Aorta (tissue), 5 donors: ENCODE measurements at places on chromosomes 3 and 15.

- DNase-seq: peak; percentile 56
Observed at GRCh38 chr15:61653110-61653509, 407.1 kb downstream of the VPS13C start.

GRCh38 chr3:156586905-156587759 lies 32.2 kb upstream of the SSR3 start:
- DNase-seq: no peak

DNA sequence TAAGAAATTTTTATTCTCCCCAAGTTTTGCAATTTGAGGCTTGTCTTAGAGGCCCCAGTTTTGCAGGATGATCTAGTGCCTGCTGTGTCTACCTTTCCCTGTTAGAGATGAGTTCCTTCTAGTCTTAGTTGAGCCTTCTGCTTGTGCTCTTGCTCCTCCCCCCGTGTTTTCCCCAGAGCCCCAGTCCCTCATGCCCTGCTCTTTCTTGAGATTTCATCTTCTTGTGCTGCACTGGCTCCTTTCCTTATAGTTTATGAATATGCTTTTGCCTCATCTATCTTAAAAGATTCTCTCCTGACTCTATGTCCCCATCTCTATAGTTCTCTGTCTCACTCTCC lies 4.7 kb downstream of the GAP43 start:
- DNase-seq: no peak

- no peak for DNase-seq
Observed at GRCh38 chr3:131306242-131306641, 75.3 kb upstream of the NUDT16 start.

GRCh38 chr3:60308808-60309207 lies 942.4 kb downstream of the FHIT start:
- no peak for DNase-seq

DNA sequence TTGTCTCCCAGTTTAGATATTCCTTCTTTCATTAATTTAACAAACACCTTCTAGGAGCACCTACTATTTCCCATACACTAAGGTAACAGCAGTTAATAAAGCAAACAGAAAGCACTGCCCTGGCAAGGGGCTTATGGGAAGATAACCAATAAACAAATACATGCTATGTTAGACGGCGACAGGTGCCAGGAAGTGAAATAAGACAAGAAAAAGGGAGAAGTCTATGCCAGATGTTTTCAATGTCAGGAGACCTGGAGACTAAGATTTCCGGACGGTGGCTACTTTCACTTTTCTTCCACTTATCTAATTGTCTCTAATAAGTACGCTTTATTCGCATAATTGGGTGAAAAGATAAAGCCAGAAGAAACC lies 32.5 kb upstream of the ZNF445 start:
- DNase-seq: no peak

DNA sequence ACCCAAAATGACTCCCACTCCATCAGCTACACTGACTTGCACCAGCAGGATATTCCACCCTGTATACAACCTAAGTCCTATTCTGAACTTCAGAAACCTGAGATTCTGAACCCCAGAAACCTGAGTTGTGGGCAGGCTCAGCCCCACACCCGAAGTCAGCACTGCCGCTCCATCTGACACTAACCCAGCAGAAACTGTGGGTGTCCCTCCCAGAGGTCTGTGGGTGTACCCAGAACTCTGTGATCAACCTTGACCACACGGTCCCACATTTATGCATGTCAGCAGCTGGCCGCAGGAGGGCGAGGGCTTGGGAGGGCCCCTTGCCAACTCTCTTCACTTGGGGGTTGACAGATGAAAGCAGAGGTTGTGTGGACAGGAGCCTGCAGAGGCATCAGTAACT lies 9.3 kb downstream of the OXTR start:
- DNase-seq: no peak

GRCh38 chr3:159620873-159621272 lies 367.8 kb upstream of the IL12A start:
- DNase-seq: no peak

DNA sequence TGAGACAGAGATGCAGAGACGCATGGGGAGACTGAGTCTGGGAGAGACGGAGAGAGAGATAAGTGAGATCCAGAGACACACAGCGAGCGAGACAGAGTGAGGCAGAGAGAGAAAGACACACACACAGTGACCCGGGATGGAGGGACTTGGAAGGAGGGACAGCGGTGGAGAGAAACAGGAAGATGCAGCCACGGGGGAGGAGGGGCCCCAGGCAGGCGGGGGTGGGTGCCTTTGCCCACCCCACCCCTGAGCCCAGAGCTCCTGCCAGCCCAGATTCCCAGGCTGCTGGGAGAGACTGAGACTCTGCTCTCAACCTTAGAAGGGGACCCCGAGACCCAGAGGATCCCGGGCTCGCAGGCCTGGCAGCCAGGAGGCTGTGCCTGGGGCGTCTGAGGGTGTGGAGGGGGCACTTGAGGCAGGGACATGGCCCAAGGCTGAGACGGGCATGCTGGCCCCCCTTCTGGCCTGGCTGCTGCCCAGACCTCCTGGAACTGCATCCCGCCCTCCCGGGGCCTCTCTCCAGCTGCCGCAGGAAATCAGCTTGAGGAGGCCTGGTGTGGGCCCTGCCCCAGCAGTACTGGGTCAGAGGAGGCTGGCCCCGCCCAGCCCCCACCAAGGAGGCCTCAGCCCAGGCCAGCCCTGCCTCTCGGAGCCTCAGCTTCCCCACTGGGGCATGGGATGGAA lies 18.1 kb downstream of the H1-8 start:
- peak; percentile 93 for DNase-seq

DNA sequence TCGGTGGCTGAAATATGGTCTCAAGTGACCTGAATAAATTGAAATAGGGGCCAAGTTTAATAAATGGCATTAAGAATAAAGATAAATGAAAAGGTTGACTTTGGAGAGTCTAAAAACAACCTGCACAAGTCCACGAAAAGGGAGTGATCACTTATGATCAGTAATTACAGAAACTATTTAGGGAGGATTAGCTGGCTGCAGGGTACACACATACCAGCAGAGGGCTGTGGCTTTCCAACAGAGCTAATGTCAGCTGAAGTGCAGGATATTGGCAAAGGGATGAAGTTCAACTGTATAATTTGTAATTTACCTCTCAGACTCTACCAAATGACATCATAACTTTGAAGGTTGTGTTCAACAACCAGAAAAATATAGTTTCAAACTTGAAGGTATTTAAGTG lies 86.8 kb downstream of the SYNPR start:
- DNase-seq: no peak

- no peak for DNase-seq
Observed at GRCh38 chr3:19886404-19886803, 47.6 kb downstream of the EFHB start.

DNA sequence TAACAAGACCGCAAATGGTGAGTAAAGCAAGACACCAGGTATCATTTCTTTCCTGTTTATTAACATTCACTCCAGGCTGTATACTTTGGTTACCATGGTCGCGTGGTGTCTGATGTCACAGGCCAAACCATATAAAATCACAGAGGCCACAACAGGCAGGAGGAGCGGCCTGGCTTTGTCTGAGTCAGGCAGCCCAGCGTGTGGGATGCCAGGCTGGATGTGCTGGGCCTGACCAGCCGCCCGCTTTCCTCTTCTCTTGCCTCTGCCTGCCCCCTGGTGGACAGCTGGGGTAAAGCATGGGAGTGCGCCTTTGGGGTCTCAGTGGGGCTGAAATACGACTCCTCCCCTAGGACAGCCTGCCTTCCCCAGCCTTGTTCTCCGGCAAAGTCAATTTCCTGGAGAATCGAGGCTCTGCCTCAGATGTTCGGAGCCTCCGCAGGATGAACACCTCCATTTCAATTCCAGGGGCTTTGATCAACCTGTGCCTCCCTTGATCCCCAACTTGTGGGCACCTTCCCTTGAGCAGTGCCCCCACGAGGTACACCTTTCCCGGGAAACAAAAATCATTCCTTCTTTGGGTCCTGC lies 78.2 kb downstream of the CCNL1 start:
- peak; percentile 94 for DNase-seq

GRCh38 chr3:171535799-171536198 lies 75.6 kb upstream of the TNIK start:
- no peak for DNase-seq

DNA sequence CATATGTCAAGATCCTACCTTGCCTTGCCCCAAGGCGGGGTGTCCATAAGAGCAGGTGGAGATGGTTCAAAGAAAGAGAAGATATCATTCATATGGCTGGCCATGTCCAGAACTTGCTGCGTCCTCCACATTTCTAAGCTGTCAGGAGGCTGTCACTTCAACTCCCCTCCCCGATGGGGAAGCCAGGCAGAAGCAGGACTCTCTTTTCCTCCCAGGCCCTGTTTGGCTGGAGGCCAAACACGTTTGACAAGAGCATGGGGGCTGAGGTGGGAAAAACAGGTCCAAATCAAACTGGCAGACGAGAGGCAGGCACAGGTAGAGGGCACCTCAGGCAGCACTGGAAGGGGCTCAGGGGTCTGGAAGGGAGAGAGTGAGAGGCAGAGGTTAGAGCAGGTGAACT lies 37.7 kb downstream of the MESD start:
- DNase-seq: no peak

- no peak for DNase-seq
Observed at GRCh38 chr3:33331414-33331813, 54.2 kb downstream of the FBXL2 start.

GRCh38 chr3:122094125-122094524 lies 39.0 kb downstream of the CD86 start:
- DNase-seq: no peak

- DNase-seq: no peak
Observed at GRCh38 chr15:26023231-26023630, 160.1 kb upstream of the ATP10A start.

GRCh38 chr3:33174711-33175414 lies 43.7 kb downstream of the SUSD5 start:
- no peak for DNase-seq

GRCh38 chr3:78255403-78255802 lies 1215.5 kb downstream of the ROBO2 start:
- no peak for DNase-seq

GRCh38 chr15:60301024-60301423 lies 96.8 kb downstream of the ANXA2 start:
- DNase-seq: no peak

DNA sequence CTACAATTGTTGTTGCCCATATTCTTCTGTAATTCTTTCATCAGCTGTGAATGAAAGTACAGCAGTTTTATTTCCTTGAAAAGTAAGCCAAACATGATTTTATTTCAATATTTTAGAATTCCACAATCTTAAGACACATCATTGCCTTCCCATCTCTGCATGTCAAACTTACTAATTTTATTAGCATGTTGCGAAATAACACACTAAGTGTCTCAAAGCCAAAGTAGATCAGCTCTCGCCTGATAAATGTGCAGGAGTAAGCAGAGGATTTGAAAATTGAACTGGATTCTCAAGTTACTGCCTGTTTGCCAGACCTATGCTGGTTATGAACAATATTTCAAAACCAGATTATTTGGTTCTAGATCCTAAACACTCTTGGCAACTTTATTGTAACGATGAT lies 25.7 kb downstream of the TGFBR2 start:
- no peak for DNase-seq

DNA sequence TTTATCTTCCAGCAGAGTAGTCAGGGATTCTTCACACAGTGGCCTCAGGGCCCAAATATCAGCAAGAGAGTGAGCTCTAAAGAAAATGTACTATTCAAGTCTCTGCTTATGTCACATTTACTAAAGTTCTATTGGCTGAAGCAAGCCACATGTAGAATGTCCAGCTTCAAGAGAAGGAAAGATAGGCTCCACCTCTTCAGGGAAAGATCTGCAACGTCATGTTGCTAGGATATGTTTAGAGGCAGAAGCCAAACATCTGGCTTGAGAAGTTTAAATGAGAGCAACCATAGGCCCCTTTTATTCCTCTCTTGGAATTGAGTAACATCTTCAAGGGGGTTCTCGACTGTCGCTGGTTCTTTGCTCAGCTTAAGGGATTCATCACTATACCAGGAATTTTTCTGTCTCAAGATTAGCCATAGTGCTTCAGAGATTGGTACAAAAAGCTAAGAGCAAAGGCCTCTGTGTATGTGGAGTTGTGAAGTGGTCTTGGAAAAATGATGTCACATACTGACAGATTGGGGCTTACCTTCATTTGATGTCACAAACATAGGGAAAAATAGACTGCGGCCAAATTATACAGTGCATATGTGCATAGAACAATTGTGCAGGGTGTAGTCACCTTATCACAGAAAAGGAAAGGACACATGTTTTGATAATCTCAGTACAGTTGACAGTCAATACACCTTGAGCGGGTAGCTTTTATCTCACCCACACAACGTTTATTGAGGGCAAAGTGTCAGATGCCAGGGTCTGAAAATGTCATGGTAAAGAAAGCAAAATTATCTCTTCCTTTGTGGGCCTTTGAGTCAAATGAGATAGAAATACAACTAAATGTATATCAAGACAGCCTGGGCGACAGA lies 11.3 kb upstream of the THRB start:
- DNase-seq: no peak

DNA sequence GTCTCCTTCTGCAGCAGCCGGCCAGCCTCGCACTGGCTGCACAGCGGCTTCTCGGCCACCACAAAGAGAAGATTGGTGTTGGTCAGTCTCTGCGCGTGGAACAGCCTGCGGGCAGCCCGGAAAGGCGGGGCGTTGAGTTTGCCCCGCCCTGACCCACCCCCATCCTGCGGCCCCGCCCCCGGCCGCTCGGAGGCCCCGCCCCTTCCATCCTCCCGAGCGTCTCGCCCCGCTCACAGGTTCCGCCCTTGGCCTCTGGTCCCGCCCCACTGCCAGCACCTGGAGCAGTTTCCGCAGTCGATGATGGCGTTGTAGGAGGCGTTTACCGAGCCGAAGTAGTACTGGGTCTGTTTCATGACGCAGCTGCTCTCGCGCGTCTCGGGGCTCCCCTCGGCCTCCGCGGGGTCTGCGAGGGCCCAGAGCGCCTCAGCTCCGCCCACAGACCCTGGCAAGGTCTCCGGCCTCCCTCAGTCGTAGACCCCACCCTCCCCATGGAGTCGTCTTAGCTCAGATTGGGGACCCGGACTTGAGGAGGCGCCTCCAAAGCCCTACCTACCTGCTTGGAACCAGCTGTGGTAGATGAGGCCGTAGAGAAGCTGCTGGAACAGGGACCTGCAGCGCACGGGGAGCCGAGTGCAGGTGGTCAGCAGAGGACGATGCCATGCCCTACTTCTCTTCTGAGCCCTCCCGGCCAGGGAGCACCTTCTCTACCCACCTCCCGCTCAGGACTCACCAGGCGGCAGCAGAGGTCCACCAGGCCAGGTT lies 5.9 kb upstream of the TMEM115 start:
- DNase-seq: peak; percentile 93

- DNase-seq: no peak
Observed at GRCh38 chr3:10389339-10389738, 68.4 kb upstream of the SEC13 start.

GRCh38 chr3:190728574-190729246 lies 133.8 kb downstream of the GMNC start:
- DNase-seq: no peak
